Stomach (tissue), 19 donors: ENCODE measurements at places on chromosomes 2 and 18. TPM values are rescaled to one million over a fixed set of nuclear protein-coding genes. Genes with fewer than 3 reads are reported as not detected.

- no peak for DNase-seq
- H3K27me3 ChIP-seq, result no peaks in the 10 kb centered on the region
- no peaks in the 10 kb centered on the region for H3K36me3 ChIP-seq
- no peak overlapping the region for H3K27ac ChIP-seq
Observed at GRCh38 chr2:220220009-220220408, 592.6 kb downstream of the SLC4A3 start.

- no peaks in the 10 kb centered on the region for H3K4me1 ChIP-seq
- no peaks in the 10 kb centered on the region for H3K27me3 ChIP-seq
- no peak overlapping the region for H3K27ac ChIP-seq
- no peak for DNase-seq
Observed at GRCh38 chr18:6161549-6161948, 253.2 kb downstream of the L3MBTL4 start.

- no peaks in the 10 kb centered on the region for H3K27me3 ChIP-seq
- no peak overlapping the region for H3K27ac ChIP-seq
- H3K4me1 ChIP-seq, result no peaks in the 10 kb centered on the region
- no peak overlapping the region for H3K4me3 ChIP-seq
- DNase-seq, result no peak
- no peaks in the 10 kb centered on the region for H3K36me3 ChIP-seq
Observed at GRCh38 chr2:145563741-145564615, 1044.1 kb upstream of the ZEB2 start.

- no peaks in the 10 kb centered on the region for H3K36me3 ChIP-seq
- H3K4me3 ChIP-seq, result no peak overlapping the region
- no peak for DNase-seq
- H3K27me3 ChIP-seq, result peaks cover 4% of the 10 kb centered on the region
- no peak overlapping the region for H3K27ac ChIP-seq
- H3K4me1 ChIP-seq, result no peaks in the 10 kb centered on the region
Observed at GRCh38 chr2:172179045-172179701, 76.5 kb upstream of the DLX2 start.

- peaks cover 37% of the 10 kb centered on the region for H3K27me3 ChIP-seq
- H3K27ac ChIP-seq, result no peak overlapping the region
- H3K36me3 ChIP-seq, result no peaks in the 10 kb centered on the region
- no peaks in the 10 kb centered on the region for H3K4me1 ChIP-seq
- H3K4me3 ChIP-seq, result no peak overlapping the region
- peak; percentile 11 for DNase-seq
Observed at GRCh38 chr18:79629249-79629558, 50.4 kb upstream of the CTDP1 start.

DNA sequence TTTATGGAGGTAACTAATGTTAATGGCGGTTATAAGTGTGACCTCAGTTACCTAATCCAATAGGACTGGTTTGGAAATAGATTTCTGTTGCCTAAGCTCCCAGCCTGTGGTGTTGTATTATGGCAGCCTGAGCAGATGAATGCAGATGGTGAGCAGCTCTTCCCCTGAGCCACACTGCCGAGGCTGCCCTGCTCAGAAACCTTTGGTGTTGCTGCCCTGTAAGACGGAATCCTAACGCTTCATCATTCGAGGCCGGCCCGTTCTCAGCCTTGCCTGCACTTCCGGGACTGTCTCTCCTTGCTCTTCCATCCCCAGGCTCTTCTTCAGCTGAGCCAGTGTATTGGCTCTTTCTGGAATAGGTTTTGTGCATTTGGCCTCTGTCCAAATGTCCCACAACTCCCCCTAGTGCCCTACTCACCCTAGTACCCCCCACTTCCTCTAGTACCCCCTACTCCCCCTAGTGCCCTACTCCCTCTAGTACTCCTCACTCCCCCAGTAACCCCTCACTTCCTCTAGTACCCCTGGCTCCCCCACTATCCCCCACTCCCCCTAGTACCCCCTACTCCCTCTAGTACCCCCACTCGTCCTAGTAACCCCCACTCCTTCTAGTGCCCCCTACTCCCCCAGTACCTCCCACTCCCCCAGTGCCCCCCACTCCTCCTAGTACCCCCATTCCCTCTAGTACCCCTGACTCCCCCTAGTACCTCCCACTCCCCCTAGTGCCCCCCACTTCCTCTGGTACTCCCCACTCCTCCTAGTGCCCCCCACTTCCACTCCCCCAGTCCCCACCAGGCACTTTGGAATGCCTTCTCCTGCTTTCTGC, 106.0 kb upstream of the TAF1B start:
- H3K4me1 ChIP-seq, result no peaks in the 10 kb centered on the region
- no peak overlapping the region for H3K4me3 ChIP-seq
- DNase-seq, result no peak
- H3K27ac ChIP-seq, result no peak overlapping the region
- no peaks in the 10 kb centered on the region for H3K36me3 ChIP-seq
- H3K27me3 ChIP-seq, result no peaks in the 10 kb centered on the region

- no peak overlapping the region for H3K4me3 ChIP-seq
- no peaks in the 10 kb centered on the region for H3K27me3 ChIP-seq
- no peak for DNase-seq
Observed at GRCh38 chr18:73638709-73639108, 508.9 kb downstream of the FBXO15 start.

DNA sequence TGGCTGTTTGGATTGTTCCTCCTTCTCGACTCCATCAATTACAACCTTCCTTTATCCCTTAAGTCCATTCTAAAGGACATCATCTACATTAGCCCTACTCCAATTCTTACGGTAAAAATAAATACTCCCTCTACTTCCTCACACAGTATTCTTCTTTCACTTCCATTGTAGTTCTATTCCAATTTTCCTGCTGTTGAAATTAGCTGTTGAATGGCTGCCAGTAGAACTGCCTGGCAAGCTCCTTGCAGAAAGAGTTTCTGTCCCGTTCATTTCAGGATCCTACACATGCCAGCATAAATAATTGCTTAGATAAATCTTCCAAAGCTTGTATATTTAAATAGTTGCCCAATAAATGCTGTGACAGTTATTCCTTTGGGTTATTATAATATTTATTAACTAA, 459.3 kb upstream of the TRIB2 start:
- H3K4me3 ChIP-seq, result no peak overlapping the region
- peaks cover 9% of the 10 kb centered on the region for H3K4me1 ChIP-seq
- no peaks in the 10 kb centered on the region for H3K27me3 ChIP-seq
- no peak for DNase-seq

- H3K36me3 ChIP-seq, result no peaks in the 10 kb centered on the region
- DNase-seq, result no peak
- H3K4me1 ChIP-seq, result no peaks in the 10 kb centered on the region
- H3K27ac ChIP-seq, result no peak overlapping the region
Observed at GRCh38 chr2:205401511-205401910, 280.8 kb upstream of the NRP2 start.

DNA sequence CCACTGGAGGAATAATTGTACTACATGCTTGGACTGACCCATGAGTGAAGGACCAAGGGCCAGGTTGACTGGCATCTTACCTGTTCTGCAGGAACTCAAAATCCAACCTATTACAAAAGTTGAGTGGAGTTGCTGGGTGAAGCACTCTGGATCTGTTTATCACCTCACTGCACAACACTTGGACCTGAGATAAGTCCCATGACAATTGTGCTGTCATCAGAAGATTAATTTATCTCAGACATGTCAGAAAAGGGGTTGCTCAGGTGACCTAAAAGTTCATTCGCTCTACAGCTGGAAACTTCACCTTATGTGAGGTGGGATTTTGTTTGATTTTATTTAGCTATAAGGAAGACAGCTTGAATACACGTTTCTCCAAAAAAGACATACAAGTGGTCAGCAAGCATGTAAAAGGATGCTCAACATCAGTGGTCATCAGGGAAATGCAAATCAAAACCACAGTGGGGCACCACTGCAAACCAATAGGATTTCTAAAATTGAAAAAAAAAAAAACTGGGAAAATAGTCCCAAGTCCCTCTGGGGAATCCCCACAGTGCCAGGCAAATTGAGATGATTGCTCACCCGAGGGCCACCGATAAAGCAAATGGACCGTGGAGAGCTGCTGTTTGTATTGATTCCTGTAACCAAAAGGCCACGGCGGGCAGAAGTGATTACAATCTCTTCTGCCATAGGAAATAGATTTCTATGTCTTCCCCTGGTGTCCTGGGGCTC, 65.8 kb upstream of the SLC35F5 start:
- H3K27me3 ChIP-seq, result no peaks in the 10 kb centered on the region
- H3K4me3 ChIP-seq, result no peak overlapping the region
- no peak for DNase-seq

DNA sequence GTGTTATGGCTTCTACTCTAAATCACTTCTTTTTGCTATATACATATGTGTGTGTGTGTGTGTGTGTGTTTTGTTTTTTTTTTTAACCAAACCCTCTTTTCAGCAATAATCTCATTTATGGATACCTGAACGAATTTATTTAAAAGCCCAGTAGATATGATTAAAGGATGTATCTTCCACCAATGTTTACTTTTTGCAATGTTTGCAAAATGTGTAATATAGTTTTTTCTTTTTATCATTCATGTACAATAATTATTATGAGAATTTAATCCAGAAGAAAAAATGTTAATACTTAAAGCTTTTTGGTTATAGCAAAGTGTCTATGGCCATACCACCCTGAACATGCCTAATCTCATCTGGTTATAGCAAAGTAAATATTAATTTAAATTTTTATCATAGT, 1.6 kb upstream of the CNDP2 start:
- H3K4me1 ChIP-seq, result peaks cover 36% of the 10 kb centered on the region
- no peaks in the 10 kb centered on the region for H3K36me3 ChIP-seq

- no peaks in the 10 kb centered on the region for H3K36me3 ChIP-seq
- peaks cover 16% of the 10 kb centered on the region for H3K27me3 ChIP-seq
- peak overlapping the region; percentile 55 for H3K4me3 ChIP-seq
- H3K27ac ChIP-seq, result peak overlapping the region; percentile 81
Observed at GRCh38 chr2:73175663-73176204, 26.6 kb upstream of the NOTO start.

- no peaks in the 10 kb centered on the region for H3K27me3 ChIP-seq
- H3K4me1 ChIP-seq, result no peaks in the 10 kb centered on the region
- DNase-seq, result peak; percentile 2
- H3K27ac ChIP-seq, result no peak overlapping the region
- H3K4me3 ChIP-seq, result no peak overlapping the region
Observed at GRCh38 chr2:3634596-3635121, 23.3 kb upstream of the ALLC start.

DNA sequence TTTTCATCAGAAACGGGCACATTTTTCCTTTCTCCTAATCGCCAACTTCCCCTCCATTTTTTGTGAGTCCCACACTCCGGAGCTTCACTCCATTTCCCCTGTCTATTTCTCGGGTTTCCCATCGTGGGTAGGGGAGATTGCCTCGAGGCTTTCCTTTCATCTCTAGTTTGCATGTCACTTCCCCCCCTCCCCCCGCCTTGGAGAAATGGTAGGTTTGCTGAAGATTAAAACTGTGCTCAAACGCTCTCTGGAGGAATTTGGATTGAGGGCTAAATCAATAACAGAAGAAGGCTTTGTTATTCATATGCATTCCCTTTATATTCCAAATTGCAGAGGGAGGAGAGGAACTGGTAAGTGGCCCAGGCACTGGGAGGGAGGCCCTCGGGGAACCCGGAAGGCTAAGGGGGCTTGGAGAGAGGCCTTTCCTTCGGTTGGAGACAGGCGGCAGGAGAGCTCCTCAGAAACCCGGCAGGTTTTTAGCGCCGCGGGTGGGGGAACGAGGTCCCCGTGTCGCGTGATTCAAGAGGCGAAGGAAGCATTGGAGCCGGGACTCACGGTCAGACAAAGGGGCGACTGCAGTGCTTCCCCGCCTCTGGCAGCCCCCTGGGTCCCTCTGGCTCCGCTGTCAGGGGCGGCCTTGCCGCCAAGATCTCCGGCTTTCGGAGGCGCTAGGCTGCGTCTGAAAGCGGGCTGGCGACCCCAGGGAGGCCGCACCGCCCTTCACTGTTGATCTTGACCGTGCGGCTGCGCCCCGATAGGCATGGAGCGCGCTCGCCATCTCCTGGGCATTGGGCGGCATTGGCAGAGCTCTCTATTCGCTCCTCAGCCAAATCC, 2.4 kb upstream of the HOXD12 start:
- no peaks in the 10 kb centered on the region for H3K36me3 ChIP-seq
- DNase-seq, result peak; percentile 86
- peaks cover 100% of the 10 kb centered on the region for H3K27me3 ChIP-seq
- peaks cover 65% of the 10 kb centered on the region for H3K4me1 ChIP-seq
- H3K27ac ChIP-seq, result no peak overlapping the region

DNA sequence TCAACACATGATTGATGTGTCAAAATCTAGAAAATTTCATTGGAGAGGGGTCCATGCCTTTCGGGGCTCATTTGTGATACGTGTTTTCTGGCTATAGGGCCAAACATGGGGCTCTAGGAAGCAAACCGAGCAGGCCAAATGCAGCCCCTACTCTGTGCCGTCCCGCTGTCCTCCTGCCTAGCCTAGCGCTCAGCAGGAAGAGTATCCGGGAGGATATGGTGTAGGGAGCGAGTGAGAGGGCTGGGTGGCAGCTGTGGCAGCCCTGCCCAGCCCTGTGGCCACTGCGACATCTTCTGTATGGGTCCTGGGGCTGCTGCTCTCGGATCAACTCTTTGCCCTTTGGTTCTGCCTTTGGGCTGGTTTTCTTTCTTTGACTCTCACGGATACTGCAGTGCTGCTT, 120.1 kb upstream of the MAP3K20 start:
- no peaks in the 10 kb centered on the region for H3K27me3 ChIP-seq
- no peak for DNase-seq
- no peak overlapping the region for H3K4me3 ChIP-seq

Gene TUBA4B
- not detected for total RNA-seq

Gene FZD7
- 4.1 TPM for total RNA-seq

Gene IL37
- not detected for total RNA-seq

Gene ERBB4
- 0.55 TPM for total RNA-seq

Gene MC2R
- total RNA-seq, result not detected

Gene UGT1A8
- total RNA-seq, result not detected
